ENCODE measurements at places on chromosomes 2 and 18.

GRCh38 chr2:170409164-170409535, 231.2 kb downstream of the MYO3B start:
- no peak for DNase-seq

GRCh38 chr2:142041996-142042395, 88.8 kb downstream of the LRP1B start:
- no peak for DNase-seq

- DNase-seq: no peak
Observed at GRCh38 chr18:23401400-23402347, 51.4 kb upstream of the RIOK3 start.

DNA sequence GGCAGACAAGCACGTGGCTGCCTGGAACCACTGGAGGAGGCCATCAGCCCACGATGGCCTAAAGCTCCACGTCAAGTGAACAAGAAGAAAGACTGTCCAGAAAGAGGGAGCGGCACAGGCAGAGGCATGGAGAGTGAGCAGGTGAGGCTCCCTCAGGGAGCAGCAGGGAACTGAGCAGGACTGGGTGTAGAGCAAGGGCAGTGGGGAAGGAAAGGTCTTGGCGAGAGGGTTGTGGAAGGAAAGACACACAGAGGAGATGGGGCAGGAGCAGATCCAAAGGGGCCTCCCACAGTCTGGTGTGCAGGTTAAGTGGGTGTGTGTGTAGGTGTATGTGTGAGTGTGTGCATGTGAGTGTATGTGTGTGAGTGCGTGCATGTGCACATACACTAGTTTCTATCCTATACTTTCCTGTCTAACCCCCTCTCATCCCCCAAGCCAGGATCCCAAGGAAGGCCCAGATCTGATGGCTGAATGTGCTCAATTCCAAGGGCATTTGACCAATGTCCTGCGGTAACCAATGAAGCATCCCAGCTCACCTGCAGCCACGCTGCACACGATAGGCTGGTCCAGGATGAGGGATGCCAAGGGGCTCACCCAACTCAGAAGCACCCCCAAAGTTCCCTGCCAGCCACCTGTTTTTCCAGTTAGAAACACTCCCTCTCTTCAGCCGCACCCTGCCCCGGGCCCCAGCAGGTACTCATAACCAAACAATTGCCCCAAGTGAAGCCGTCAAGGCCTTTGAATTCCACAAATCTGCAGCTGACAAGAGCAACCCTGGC, 262.5 kb upstream of the RAB6C start:
- DNase-seq: no peak

GRCh38 chr2:101147062-101147461, 4.1 kb downstream of the TBC1D8 start:
- DNase-seq: no peak

- no peak for DNase-seq
Observed at GRCh38 chr2:216083464-216084281, 2.0 kb downstream of the TMEM169 start.

- no peak for DNase-seq
Observed at GRCh38 chr2:46136481-46136880, 160.7 kb upstream of the EPAS1 start.

DNA sequence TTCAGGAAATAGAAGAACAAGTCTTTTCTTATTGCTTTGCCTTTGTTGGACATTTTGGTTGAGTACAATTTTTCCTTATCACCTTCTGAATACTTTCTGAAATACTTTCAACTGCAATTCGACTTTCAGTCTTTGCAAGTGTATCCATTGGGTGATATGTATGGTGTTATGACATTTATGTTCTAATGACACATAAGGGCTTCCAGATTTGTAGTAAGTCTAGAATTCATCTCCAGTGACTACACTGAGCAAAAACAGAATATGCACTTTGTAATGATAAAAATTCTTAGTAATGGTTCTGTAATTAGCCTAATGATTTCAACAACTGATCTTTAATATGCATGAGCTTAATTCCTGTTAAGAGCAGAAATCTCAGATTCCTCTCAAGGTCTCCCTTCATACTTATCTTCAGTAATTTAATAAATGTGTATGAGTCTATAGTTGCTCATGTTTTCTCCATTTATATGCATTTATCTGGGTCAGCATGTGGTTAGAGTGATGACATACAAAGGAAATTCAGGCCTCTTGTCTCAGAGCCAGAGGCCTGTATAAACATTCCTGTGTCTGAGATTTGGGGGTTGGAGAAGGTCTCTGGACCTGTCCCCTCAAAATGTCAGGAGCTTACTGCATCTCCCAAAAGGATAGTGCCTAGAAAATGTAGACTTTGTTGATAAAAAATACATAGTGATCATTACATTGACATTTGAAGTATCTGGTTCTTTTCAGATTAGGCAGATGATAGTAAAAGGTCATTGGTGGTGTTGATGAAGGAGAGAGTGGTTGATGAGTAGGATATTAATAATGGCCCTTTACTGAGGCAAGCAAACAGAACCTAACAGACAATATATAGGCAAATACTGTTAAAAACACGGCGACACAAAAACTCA, 114.9 kb downstream of the QPCT start:
- no peak for DNase-seq

GRCh38 chr18:50458796-50459195, 84.0 kb downstream of the SKA1 start:
- DNase-seq: no peak

DNA sequence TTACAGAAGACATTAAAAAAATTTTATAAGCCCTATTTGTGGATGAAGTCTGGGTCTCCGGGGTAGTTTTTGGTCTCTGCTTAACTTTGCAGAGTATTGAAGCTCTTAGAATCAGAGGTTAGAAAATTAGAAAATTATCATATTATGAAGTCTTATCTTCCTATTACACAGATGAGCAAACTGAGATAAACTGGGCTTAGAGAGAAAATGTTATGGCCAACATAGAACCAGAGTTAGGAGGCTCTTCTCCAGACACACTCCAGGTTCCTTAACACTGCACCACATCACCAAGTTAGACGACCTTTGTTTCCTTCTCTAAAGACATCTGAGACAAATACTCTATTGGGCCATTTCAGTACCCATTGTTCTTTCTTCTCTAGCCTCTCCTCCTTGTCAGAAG, 36.7 kb upstream of the NEB start:
- DNase-seq: no peak

GRCh38 chr2:183010112-183010511, 28.1 kb downstream of the NCKAP1 start:
- no peak for DNase-seq

DNA sequence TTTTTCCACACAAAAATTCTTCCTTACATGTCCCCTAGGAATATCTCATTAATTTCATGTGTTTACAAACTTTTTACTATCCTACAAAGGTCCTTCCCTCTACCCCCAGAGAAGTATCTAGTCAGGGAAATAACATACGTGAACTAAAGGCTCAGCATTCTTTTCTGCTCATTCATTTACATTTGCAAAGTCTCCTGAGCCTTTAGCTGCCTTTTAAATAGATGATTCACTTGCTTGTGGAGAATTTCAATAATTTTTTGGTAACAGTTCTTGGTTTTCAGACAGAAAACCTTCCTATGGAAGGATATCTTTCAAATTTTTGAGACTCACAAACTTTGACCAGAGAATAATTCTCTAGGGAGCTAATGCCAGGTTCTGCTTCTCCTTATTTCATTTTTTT, 81.5 kb upstream of the RMDN2 start:
- no peak for DNase-seq

GRCh38 chr2:208249296-208249695, 5.6 kb downstream of the IDH1 start:
- no peak for DNase-seq

- no peak for DNase-seq
Observed at GRCh38 chr2:182867426-182868053, 1.1 kb upstream of the FRZB start.

DNA sequence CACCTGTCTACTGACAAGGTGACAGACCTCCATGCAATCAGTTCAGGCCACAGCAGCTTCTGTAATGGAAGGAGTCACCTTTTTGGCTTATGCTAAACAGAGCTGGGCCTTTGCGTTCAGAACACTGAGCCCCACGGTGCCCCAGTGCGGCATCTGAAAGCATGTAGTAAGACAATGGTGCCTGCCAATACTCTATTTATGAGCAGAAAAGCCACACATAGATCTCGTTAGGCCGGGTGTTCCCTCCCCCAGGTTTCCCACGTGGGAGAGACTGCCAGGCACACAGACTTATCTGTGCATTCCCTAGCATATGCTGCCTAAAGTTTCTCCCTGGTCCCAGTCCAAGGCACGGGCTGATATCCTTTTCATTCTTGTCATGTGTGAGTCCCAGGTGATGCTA, 150.9 kb downstream of the ACTR3 start:
- DNase-seq: no peak

GRCh38 chr2:218259099-218259961, 1.5 kb upstream of the GPBAR1 start:
- DNase-seq: no peak

DNA sequence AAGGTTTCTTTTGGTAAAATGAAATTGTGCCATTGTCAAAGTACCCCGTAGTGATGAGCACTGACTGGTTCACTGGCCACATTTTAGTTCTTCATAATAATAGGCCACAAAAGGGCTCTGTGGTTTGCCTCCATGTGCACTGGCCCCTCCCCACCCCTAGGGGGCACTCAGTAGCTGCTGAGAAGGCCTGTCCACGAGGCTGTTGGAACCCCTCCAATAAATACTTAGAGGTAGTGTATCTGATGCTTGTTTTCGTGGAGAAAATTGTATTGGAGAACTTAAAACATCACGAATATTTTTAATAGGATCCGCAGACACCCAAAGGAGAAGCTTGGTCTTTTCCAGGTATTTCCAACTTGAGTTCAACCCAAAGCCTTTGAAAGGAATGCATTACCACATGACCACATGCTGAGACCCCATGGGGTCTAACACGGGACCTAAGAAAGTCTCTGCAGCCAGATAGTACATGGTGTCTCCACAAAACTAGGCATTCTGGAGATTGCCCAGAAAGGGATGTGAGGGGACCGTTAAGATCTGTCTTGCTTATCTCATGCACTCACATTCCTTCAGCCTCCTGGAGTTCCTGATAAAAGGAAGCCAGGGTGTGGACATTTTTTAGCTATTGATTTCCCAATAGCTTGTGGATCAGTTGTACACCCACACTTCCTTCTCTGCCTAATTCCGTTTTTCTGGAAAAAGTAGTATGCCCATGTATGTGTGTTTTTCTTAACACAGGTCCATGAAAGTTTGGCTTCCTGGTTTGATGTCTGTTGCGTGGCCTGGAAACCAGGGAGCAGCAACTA, 28.5 kb upstream of the NOSTRIN start:
- DNase-seq: no peak

- DNase-seq: no peak
Observed at GRCh38 chr2:16053437-16054257, 113.3 kb downstream of the MYCN start.

- DNase-seq: no peak
Observed at GRCh38 chr2:7963787-7964186, 718.1 kb upstream of the ID2 start.

- DNase-seq: no peak
Observed at GRCh38 chr2:60000686-60001085, 552.8 kb downstream of the BCL11A start.

GRCh38 chr2:158142568-158143332, 41.1 kb downstream of the UPP2 start:
- DNase-seq: no peak

GRCh38 chr18:45518311-45519155, 96.7 kb upstream of the SLC14A2 start:
- DNase-seq: no peak

GRCh38 chr18:40555914-40556313, 1399.1 kb upstream of the PIK3C3 start:
- DNase-seq: no peak

- DNase-seq: no peak
Observed at GRCh38 chr18:3246635-3247239, 864 bp upstream of the MYL12A start.

GRCh38 chr2:66273933-66274490, 160.9 kb upstream of the MEIS1 start:
- no peak for DNase-seq

GRCh38 chr18:13376841-13377351, 158.3 kb downstream of the LDLRAD4 start:
- DNase-seq: peak; percentile 37

DNA sequence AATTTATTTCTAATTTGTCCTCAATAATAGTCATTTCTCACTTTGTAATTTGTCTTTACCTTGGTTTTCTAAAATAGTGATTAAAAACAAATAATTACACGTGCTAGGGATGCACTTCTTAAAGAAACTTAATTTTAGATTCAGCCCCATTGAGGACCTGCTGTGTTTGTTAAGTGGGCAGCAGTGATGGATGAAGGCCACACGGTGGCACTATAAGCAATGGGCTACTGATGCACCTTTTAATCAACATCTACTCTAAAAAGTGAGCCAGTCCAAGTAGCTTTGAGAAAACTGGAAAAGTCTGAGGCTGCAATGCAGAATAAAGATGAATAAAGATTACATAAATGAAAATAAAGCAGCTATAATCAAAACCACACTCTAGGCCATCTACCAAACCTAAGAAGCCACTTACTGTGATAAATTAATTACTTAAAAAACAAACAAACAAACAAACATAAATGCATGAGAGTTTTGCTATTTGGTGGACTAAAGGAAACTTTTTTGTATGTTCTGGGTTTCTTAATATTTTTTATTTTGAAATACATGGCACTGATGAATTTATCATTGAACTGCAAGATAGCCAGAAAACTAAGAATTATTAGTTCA, 89.3 kb downstream of the PDE11A start:
- DNase-seq: no peak
